ENCODE measurements at places on chromosomes 7 and 10.
A peak's percentile ranks its signal among the peaks of the same experiment; 100 is the strongest.

DNA sequence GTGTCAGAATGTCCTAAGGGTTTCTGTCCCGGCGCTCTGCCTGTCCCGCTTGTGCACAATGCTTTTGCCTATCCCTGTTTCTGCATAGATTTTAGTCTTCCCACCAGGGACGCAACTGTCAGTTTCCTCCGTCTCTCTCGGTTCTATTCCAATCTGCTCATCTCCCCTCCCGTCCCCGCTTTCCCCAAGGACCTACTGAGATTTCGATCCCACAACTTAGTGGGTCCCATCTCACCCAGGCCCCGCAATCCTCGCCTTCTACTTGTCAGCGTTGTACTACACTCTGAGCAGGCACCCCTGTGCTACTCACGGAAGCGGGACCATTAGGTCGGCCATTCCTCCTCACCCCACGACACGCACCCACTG is 519 bp upstream of the ZNF655 start:
- DNase-seq = no peak

DNA sequence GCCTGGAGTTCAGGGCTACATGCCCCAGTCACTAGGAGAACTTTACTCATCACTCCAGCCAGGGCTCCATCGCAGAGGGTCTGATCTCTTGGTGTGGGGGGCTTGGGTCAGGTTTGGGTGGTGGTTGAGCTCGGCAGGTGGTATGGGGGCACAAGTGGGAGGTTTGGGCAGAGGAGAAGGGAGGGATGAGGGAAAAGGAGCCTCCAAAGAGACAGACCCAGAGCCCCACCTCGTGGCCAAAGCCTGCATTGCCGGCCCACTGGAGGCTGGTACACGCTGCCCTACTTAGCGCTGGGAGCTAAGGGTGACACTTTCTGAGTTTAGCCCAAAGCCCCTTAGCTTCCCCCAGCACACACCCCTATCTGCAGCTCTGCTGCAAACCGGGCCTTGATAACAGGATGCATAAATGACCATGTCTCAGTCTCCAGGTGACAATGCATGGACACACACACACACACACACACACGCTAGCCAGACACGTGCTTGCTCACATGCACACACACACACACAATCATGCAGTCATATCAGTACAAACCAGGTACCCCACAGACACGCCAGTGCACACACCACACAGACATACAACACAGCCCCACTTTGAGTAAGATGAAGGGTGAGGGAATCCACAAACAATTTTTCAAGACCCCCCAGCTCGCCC is 14.7 kb downstream of the LZTS2 start:
- peak; percentile 63 for DNase-seq

- no peak for DNase-seq
These were observed 15.3 kb upstream of the KCNIP2 start for GRCh38 chr10:101858723-101859500.

- DNase-seq = no peak
These were observed 82.3 kb upstream of the FZD1 start for GRCh38 chr7:91181949-91182348.
